IMR-90 (cell line): ENCODE measurements at places on chromosomes 11 and 22. TPM values are rescaled to one million over a fixed set of nuclear protein-coding genes. Genes with fewer than 3 reads are reported as not detected.

GRCh38 chr11:64793271-64794160, 9.5 kb downstream of the MAP4K2 start:
- no peak for DNase-seq

DNA sequence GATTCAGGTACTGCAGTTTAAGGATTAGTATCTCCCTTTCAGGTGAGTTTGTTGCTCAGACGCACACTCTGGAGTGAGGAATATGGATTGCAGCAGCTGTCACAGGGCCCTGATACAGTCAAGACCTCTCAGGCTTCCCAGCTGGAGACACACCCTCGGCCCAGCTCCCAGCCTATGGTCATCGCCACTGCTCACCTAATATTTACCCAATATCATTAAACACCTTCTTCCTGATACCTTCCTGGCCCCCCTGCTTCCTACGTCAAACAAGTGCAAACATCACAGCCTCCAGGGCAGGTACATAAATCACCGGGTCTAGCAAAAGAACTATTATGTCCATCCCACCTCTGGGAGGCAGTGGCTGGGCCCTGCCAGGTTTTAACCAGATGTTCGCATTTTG, 213.3 kb downstream of the MN1 start:
- no peak for DNase-seq

DNA sequence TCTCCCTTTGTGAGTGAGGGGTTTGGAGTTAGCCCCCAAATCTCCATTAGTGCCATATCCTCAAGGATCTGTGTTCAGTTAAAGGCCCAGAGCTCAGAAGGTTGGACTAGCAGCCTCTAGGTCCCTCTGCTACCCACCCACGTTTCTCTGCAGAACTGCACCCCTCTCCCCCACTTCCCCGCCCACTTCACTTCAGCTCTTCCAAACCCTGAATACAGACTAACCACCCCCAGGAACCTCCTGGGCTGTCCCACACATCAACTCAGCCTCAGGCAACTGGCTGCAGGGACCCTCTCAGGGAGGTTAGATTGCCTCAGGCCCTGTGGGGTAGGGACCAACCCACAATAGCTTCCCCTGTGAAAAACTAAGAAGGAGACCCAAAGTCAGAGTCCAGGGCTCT, 840 bp downstream of the VPREB3 start:
- DNase-seq: no peak

The KCNJ4 gene
- not detected in 2 replicates for total RNA-seq

The ANKK1 gene
- not detected in 2 replicates for total RNA-seq

DNA sequence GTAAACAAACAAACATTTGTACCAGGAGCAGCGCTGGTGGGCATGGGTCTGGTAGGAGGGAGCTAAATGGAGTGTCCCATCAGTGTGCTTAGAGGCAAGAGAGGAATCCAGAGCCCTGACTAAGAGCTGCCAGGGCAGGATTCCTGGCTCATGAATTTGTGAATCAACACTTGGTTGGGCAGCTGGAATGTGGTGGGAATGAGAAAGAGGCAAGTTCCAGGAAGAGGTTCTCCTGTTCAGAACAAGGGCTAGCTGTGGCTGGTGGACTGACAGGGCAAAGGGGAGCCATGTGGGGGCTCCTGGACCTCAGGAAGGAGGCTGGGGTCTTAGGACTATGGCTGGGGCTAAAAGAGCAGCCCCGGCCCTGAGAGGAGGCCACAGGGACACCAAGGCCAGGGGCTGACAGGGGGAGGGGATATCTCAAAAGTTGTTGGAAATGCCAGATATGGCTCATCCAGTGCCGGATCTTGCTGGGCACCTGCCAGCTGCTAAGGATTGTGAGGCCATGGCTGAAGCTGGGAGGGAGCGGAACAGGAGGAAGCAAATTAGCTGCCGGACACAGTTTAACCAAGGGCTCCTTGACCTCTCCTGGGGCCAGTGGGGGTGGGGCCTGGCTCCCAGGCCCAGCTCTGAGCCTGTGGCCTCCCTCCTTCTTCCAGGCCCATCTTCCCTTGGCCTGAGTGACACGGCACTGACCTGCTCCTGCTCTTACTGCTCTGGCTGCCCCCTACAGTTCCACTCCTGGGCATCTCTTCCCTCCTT, 14.6 kb upstream of the P2RY6 start:
- DNase-seq: peak; percentile 91

DNA sequence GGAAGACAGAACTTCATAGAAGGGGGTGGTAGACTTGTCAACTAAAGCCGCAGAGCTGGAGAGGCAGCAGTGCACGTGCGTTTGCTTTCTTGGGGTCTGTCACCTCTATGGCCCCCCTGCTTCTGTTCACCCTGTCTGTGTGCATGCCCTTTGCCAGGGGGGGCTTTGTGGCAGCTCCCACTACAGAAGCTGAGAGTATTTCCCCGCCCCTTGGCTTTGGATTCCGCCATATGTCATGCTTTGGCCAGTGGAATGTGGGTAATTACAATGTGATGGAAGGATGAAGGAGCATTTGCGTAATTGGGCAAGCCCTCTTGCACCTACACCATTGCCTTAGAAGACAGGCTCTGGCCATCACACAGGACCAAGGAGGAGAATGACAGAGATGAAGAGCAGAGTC, 153.0 kb downstream of the MPPED1 start:
- DNase-seq: no peak

DNA sequence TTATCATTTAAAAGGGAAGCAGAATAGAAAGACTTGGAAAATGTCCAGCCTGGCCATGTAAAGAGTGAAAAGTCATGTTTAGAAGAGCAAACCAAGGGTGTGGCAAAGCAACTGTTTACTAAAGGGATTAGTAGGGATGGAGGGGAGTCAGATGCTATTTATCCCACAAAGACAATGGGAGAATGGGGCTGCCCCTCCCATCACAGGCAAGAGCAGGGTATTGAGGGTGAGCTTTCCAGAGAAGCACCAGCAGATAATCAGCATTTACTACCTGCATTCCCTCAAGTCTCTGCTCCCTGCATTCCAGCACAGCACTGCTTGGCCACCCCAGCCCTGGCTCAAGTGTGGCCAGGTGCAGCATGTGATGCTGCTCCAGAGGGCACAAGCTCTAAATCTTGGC, 18.5 kb upstream of the QSER1 start:
- no peak for DNase-seq

The CHRM4 gene
- total RNA-seq: 0.18 and 0.28 TPM in 2 replicates

The DGCR8 gene
- total RNA-seq: 16.7 and 22.8 TPM in 2 replicates

GRCh38 chr11:10655943-10656576, 37.5 kb downstream of the IRAG1 start:
- no peak for DNase-seq

The SLC5A1 gene
- total RNA-seq: not detected in 2 replicates

- DNase-seq: peak; percentile 22
Observed at GRCh38 chr11:105929084-105929955, 92.7 kb downstream of the MSANTD4 start.

The CCDC73 gene
- not detected in 2 replicates for total RNA-seq

- no peak for DNase-seq
Observed at GRCh38 chr11:119668676-119669075, 60.3 kb downstream of the NECTIN1 start.

GRCh38 chr22:28967163-28967665, 83.8 kb downstream of the ZNRF3 start:
- DNase-seq: no peak

The OR2D2 gene
- total RNA-seq: 0.28 and 0.36 TPM in 2 replicates

DNA sequence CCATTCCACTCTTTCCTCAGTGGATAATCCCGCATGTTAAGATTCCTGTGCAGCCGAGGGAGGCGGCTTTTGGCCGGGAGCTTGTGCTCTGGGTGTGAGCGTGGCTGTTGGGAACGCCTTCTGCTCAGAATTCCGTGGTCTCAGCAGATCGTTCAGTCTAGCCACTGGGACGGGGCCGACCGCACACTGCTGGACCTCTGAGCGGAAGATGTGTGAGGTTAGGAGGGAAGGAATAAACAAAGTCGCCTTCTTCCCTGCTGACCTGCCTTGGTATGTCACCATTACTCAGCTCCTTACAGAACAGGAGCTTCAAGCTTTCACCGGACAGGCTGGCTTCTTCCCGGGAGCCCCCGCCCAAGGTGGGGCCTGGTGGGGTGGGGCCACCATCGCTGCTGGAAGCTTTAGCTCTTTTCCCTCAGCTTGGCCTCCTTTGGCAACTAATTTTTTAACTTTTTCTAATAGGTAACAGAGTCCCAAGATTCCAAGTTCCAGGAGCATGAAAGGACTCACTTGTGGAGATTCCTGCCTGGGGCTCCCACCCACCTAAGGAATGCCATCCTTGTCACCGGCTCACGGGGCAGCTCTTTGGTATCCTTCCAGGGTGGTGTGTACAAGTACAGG, 22.5 kb upstream of the SEPTIN5 start:
- DNase-seq: peak; percentile 61

- no peak for DNase-seq
Observed at GRCh38 chr11:57095417-57095816, 86.3 kb upstream of the LRRC55 start.

- DNase-seq: no peak
Observed at GRCh38 chr22:50705851-50706351, 32.1 kb upstream of the ACR start.

The AQP11 gene
- 1.1 and 1.4 TPM in 2 replicates for total RNA-seq

The E2F8 gene
- 1.1 TPM in 2 replicates for total RNA-seq

The PLEKHB1 gene
- total RNA-seq: under 0.01 and 0.36 TPM in 2 replicates

The OR4S2 gene
- total RNA-seq: not detected in 2 replicates

The RIMBP3B gene
- total RNA-seq: 0.18 and 0.28 TPM in 2 replicates

DNA sequence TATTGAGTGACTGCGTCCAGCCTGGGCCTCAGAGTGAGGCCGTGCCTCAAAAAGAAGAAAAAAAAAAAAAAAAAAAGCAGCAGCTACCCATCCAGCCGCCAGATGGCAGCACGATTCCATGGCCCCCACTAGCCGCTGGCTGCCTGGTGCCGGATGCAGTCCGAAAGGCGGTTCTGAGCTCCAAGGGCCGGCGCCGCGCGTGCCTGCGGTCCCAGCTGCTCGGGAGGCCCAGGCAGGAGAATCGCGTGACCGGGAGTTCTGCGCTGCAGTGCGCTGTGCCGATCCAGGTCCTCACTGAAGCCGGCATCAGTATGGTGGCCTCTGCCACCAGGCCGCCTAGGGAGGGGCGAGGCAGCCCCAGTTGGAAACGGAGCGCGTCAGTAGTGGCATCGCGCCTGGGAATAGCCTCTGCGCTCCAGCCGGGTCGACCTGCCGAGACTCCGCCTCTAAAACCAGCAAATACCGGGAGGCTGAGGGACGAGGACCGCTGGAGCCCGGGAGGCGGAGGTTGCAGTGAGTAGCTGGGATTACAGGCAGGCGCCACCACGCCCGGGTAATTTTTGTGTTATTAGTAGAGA, 19.3 kb downstream of the SCARF2 start:
- peak; percentile 80 for DNase-seq

GRCh38 chr22:24580276-24580675, 12.6 kb downstream of the LRRC75B start:
- peak; percentile 93 for DNase-seq

The SCGB2A2 gene
- not detected in 2 replicates for total RNA-seq

- DNase-seq: peak; percentile 34
Observed at GRCh38 chr11:120335556-120335907, 681 bp upstream of the ARHGEF12 start.

The OR51I1 gene
- total RNA-seq: not detected in 2 replicates

DNA sequence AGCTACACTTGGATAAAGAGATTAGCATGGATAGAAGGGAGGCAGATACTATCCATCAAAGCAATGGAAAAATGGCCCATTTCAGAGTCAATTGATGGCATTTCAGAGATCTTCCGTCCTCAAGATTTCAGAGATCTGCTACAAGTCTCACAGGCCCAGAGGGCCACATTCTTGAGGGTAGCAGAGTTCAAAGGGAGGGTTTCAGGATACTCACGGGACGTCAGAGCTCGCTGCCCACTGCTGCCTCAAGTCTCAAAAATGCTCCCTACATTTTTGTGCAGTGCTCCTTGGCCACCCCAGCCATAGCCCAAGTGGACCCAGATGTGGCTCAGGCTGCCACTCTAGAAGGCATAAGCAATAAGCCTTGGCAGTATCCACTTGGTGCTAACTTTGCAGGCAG, 24.9 kb downstream of the RTL6 start:
- DNase-seq: no peak

The KLHL35 gene
- 1.4 and 1.6 TPM in 2 replicates for total RNA-seq

The PLAAT4 gene
- 0.18 TPM in 1 of 2 replicates, not detected in the other for total RNA-seq

The POU2AF3 gene
- not detected in 2 replicates for total RNA-seq

- DNase-seq: no peak
Observed at GRCh38 chr22:20672732-20673131, 101.2 kb upstream of the SERPIND1 start.

- DNase-seq: peak; percentile 14
Observed at GRCh38 chr11:86869531-86869930, 69.2 kb downstream of the PRSS23 start.

The TMEM191C gene
- 0.28 and 0.36 TPM in 2 replicates for total RNA-seq

- no peak for DNase-seq
Observed at GRCh38 chr11:61650781-61651571, 29.2 kb upstream of the DAGLA start.

The FBLN1 gene
- 11.3 and 11.4 TPM in 2 replicates for total RNA-seq

DNA sequence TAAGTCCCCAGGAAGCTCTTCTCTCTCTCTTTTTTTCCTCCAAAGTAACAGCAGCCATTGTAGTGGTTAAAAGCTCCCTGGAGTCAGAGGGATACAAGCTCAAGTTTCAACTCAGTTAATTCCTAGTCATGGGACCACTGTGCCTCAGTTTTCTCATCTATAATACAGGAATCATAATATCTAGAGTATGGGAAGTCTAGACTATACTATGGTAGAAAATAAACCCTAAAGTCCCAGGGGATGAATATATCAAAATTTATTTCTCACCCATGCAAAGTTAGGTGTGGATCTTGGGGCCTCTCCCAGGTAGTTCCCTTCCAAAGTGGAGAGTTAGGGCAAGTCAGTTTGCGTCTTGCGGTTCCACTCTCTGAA, 33.7 kb downstream of the C11orf58 start:
- DNase-seq: no peak

The TEAD1 gene
- 69.2 and 95.5 TPM in 2 replicates for total RNA-seq

The CD3G gene
- total RNA-seq: not detected in 2 replicates

The PARVG gene
- total RNA-seq: not detected in 2 replicates

- no peak for DNase-seq
Observed at GRCh38 chr22:23553924-23554870, 25.9 kb downstream of the IGLL1 start.

The ADAMTS15 gene
- 3.0 and 3.1 TPM in 2 replicates for total RNA-seq

The TMEM86A gene
- 0.28 and 0.36 TPM in 2 replicates for total RNA-seq

- DNase-seq: no peak
Observed at GRCh38 chr11:88105951-88106350, 69.3 kb downstream of the RAB38 start.

The MPPED1 gene
- not detected in 2 replicates for total RNA-seq

- no peak for DNase-seq
Observed at GRCh38 chr11:10538924-10539323, 2.1 kb downstream of the RNF141 start.

DNA sequence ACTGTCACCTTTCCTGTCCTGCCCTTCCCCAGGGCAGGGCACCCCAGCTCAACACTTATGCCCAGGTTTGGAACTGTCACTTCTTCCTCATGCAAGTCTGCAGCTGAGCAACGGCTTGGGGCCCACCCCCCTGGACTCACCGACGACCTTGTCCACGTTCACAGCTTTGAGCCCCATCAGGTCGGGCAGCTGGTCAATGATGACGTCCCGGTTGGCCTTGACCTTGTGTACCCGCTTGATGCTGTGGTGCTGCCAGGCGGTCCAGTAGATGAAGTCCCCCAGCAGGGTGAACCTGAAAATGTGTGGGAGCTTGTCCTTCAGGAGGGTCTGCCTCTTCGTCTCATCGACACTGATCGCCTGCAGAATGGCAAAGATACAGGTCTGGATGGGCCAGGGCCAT, 135.0 kb downstream of the CRYBB2 start:
- DNase-seq: no peak

The MCAM gene
- 131 and 165 TPM in 2 replicates for total RNA-seq
